Osteocyte (in vitro differentiated cells): ENCODE measurements at places on chromosomes 6 and 20.

GRCh38 chr6:13872681-13873080 is 52.1 kb upstream of the RNF182 start:
- peak; percentile 8 for DNase-seq

DNA sequence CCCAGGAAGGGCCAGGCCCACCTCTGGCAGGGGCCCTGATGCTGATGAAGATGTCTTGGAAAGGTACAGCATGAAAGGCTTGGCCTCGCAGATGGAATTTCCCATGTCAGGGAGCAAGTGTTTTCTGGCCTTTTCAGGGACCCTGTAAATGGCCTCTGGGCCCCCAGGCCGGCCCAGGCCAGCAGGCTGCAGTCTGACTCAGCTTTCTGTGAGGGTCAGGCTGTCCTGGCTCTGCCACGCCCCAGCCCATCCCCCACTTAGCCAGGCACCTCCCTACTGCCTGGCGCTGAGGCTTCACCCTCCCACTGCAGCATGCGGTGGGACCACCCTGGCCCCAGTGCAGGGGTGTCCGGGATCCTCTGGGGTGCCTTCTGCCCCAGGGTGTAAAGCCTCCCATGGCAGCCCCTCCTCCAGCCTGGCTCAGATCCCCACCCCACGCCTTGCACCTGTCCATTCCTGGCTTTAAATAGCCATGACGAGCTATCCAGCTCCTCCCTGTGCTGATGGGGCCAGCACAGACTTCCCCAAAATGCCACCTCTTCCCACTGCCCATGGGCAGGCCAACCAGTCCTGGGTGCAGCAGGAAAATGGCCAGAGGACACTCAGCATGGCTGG is 35.6 kb upstream of the GATA5 start:
- no peak for DNase-seq

DNA sequence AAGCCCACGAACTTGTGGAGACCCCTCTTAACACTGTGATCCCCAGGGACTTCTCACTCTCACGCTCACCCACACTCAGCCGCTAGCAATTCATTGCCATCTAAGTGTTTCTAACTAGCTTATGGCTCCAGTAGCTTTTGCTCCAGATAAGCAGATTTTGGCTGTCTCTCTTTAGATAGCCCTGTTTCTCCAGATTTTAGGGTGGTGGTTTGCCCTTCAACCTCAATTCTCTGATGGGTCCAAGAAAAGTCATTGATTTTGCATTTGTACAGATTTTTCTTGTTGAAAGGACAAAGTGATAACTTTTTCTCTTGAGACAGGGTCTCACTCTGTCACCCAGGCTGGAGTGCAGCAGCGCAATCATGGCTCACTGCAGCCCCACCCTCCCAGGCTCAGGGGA is 41.2 kb downstream of the NR2E1 start:
- no peak for DNase-seq

GRCh38 chr6:127332383-127332961 is 10.9 kb downstream of the ECHDC1 start:
- DNase-seq, result no peak

DNA sequence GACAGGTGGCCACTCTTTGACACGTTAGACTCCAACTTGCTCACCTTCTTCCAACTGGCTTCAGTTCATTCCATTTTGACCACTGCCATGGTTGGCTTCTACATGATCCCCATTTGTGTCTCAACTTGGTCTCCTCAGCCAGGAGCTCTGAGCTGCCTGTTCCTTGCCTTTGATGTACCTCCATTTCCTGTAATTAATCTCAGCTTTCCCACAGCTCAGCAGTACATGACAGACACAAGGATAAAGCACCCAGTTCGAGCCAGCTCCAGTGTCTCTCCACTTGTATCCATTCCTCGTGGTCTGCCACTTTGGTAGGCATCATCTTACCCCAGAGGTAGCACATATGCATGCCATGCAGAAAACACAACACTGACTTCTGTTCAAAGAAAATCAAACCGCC is 161.0 kb downstream of the TSHZ2 start:
- DNase-seq, result no peak

DNA sequence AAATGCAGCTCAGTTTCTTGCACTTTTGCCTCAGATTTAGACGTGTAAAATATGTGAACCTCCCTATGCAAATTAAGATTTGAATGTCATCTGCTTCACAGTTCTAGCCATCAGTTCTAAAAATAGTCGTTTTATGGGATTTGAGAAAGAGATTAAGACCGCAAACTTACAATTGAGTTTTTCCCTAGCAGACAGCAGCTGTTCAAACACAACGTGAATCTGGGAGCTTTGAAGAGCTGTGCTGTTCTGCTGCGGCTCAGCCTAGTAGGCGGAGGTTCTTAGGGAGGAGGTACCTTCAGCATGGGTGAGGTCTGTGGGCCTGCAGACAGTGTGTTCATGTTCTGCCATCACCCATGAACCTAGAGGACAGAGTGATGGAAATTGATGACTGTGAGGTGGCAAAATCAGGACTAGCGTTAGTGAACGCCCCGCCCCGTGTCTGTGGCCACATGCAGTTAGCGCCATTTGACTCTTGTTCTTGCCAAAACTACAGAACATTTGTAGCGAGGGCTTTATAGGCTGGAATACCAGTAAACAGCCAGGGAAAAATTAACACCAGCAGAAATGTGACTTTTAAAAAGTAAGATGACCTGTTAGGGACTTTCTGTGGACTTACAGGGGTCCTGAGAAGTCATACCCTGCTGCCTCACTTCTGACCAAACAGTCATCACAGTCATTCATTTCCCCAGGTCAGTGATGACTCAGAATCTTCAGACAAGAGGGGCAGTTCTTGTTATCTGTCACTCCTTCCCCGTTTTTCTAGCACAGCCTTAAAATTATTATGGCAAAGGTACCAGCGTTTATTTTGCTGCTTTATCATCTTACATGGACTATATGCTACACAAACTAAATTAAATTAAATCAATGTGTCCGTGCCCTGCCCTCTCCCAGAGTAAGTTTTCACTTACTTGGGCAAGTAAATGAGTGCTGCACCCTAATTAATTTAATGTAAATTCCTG is 84.3 kb upstream of the TMEM181 start:
- DNase-seq, result no peak

DNA sequence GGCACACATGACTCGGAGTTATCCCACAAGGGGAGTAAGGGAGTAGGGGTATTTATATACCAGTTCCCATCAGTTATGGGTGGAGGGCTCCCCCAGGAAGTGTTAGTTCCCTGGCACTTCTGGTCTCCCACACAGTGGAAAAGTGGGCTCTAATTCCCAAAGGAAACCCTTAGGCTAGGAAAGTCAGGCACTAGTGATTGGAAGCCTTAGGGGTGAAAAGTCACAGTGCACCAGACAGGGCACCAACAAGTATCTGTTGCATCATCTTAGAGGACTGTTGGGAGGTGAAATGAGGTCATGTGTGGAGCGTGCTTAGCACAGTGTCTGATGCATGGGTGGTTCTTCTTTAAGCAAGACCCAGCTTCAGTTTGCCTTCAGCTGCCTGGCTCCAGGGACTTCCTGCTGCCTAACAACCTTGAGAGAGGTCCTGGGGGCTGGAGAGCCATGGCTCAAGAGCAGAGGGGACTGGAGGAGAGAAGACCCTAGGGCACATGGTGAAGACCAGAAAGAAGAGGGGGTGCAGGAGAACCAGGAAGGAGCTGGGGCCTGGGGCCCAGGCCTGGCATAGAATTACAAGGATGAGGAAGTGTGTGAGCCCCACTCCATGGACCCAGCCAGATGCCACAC is 7.5 kb upstream of the FOXP4 start:
- no peak for DNase-seq

DNA sequence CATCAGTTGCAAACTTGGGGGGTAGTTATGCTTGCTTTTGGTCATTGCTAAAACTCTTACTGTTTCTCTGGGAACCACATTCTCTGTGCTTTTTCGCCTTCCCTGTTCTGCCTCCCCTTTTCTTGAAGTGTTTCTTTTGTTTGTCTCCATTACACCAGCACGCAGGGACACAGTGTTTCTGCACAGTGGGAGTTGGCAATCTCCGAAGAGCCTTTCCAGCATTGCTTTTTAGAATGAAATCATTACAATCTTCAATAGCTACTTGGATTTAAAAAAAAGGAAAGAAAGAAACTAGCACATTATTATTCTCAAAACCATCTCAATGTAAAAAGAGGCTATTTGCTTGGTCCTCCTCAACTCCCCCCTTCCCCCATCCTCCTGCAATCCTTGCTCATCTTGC is 536.7 kb upstream of the MMS22L start:
- DNase-seq, result no peak

DNA sequence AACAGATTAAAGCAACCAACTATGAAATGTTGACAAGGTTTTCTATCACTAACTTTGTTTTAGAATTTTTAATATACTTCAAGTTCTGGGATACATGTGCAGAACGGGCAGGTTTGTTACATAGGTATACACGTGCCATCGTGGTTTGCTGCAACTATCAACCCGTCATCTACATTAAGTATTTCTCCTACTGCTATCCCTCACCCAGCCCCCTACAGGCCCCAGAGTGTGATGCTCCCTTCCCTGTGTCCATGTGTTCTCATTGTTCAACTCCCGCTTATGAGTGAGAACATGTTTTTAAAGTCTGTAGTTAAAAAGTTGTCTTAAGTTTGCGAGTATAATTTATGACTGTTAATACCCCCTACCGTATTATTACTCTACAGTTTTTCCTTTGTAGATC is 844.3 kb upstream of the MANEA start:
- DNase-seq, result no peak

GRCh38 chr20:17295151-17295726 is 68.4 kb downstream of the PCSK2 start:
- no peak for DNase-seq

- no peak for DNase-seq
Observed at GRCh38 chr20:57763235-57763595, 53.4 kb upstream of the PMEPA1 start.

- DNase-seq, result no peak
Observed at GRCh38 chr20:44467289-44467883, 8.3 kb upstream of the TTPAL start.

GRCh38 chr6:113353392-113353791 is 503.8 kb upstream of the MARCKS start:
- DNase-seq, result no peak

- DNase-seq, result no peak
Observed at GRCh38 chr20:58458342-58459057, 56.7 kb downstream of the APCDD1L start.

DNA sequence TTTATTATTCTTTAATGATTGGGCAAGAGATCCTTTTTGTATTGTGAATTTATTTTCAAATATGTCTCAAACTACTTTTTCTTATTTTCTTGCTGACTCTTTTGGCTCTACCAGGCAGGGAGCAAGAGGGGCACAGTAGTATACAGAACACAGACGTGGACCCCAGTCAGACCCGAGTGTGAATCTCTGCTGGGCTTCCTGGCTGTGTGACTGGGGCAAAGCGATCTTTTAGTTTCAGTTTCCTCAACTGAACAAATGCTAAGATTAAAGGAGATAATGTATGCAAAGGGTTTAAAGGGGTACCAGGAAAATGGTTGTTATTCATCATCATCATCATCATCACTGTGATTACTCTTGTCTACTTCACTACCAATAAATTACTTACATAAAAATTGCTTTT is 317.5 kb downstream of the HIVEP2 start:
- DNase-seq, result no peak

GRCh38 chr6:2542858-2543218 is 207.9 kb downstream of the MYLK4 start:
- DNase-seq, result no peak

GRCh38 chr6:100246206-100246605 is 218.5 kb downstream of the SIM1 start:
- DNase-seq, result no peak

GRCh38 chr6:104829183-104829958 is 30.3 kb downstream of the HACE1 start:
- DNase-seq, result no peak

GRCh38 chr6:36627801-36628246 is 33.7 kb downstream of the SRSF3 start:
- no peak for DNase-seq

DNA sequence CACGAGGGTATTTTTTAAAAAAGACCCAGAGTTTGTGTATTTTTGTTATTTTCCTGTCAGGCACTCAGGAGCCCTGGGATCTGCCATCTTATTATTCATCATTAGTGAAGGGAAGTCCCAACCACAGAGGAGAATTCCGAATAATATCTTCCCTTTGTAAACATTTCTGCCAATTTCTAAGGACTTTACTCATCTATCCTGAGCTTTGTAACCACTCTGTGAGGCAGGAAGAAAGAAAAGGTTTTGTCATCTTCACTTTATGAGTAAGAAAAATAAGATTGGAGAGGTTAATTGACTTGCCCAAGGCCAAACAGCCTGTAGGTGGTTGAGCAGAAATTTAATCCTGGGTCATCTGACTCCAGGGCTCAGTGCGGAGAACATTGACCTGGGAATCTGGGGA is 23.0 kb upstream of the IYD start:
- DNase-seq, result no peak

DNA sequence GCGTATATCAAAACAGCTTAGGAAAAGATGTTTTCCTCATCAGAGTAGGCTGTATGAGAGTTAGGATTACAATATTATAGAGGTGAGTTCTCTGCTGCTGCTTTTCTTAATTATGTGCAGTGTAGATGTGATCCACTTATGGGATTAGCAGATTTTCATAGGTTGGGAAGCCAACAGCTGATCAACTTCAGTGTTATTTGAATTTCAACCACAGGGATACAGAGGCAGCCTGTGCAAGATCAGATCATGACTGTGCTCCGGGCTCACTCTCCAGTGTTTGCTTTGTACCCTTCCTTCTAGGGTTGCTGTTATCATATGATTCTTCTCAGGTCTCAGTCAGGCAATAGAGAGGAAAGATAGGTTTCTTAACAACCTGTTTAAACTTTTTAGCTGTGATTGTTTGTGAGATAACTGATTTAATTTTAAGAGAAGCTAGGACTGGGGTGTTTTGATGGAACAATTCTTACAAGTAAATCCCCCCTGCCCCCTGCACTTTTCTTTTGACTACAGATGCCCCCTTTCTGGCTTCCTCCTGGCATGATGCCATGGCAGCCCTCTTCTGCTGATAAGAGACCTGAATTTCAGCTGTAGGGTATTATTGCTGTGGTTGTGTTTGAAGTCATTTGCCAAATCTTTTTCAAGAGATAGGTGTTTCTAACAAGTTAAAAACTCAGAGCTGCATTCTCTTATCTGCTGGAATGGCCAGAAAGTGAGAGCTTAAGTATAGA is 8.5 kb downstream of the RNF8 start:
- DNase-seq, result no peak

- no peak for DNase-seq
Observed at GRCh38 chr20:54938707-54939106, 463.3 kb downstream of the DOK5 start.

- no peak for DNase-seq
Observed at GRCh38 chr6:27864906-27865849, 47.0 kb downstream of the OR2B2 start.

DNA sequence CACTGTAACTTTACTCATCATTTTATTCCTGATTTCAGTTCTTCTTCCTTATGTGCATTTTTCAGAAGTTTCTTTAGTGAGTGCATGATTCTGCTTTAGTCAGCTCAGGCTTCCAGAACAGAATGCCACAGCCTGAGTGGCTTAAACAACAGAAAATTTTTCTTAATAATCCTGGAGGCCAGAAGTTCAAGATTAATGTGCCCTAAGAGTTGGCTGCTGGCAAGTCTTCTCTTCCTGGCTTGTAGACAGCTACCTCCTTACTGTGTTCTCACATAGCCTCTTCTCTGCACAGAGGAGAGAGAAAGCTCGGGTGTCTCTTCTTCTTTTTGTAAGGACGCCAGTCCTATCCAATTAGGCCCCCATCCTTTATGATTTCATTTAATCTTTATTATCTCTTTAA is 443.1 kb upstream of the RGS17 start:
- no peak for DNase-seq
